ENCODE measurements at places on chromosomes 5 and 9.
A peak's percentile ranks its signal among the peaks of the same experiment; 100 is the strongest.

DNA sequence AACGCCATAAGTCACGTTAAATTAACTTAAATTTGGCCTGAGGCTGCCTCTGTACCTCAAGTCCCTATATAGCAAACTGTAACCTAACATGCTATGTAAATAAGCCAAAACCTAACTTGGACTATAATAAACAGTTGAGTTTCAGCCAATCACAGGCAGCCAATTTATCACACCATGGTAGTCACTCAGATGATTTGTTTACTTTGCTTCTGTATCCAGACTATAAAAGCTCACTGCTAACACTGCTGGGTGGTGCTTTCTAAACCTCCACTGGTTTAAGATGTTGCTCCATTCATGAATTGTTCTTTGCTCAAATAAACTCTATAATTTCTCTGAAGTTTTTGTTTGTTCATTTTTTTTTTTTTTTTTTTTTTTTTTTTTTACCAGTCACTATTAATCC lies 62.8 kb downstream of the TRPM3 start:
- peak; percentile 53 for DNase-seq

- DNase-seq = no peak
Observed at GRCh38 chr5:89471115-89471514, 588.1 kb upstream of the MEF2C start.

GRCh38 chr5:2193142-2193541 lies 310.4 kb upstream of the IRX4 start:
- DNase-seq = peak; percentile 5

DNA sequence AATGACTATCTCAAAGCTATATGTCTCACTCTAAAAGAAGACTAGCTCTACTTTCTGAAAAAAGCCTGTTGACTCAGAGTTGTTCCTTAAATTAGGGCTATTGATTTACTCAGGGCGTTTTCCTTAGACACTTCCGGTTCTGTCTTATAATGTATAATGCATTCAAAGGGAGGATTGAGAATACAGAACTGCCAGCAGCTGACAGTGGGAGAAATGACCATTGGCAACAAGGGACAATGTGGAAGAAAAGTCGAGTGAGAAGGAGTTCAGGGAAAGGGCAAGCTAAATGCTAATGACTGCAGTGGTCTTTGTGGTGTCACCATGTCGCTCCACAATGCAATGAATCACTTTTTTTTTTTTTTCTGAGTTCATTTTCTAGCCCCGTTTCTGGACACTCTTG lies 65.7 kb upstream of the ANKH start:
- no peak for DNase-seq

- DNase-seq = no peak
Observed at GRCh38 chr9:16143310-16143709, 590.5 kb downstream of the CCDC171 start.

- DNase-seq = no peak
Observed at GRCh38 chr5:1010181-1010510, 1.5 kb downstream of the NKD2 start.

DNA sequence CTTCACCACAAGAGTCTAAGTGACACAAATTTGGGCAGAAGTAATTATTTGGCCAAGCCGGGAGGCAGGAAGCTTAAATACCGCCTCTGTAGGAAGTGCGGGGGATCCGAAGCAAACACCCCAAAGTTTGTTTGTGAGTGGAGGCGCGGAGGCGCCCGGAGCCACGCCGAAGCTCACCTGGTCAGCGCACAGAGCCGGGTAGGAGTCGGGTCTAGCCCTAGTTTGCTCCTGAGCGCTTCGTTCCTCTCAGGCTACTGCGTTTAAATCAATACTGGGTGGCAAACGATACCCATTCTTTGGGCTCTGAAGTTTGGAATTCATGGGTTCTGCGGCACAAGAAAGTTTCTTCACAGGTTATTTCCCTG lies 855 bp downstream of the MCC start:
- DNase-seq = no peak

DNA sequence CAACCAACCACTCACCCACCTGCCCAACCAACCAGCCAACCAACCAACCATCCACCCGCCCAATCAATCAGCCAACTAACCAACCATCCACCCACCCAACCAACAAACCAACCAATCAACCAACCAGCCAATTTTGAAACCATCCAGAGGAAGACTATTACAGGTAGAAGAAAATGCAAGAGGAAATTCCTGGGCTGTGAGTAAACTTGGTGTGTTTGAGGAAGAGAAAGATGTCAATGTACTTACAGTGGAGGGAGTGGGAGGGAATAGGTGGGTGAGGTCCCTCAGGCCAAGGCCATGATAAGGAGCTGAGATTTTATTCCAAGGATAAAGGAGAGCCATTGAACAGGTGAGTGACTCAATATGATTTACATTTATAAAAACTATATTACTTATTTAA lies 30.4 kb downstream of the C9orf57 start:
- no peak for DNase-seq

All from colonic mucosa (tissue), 4 donors.